ENCODE measurements at places on chromosomes 12 and 14.
A peak's percentile ranks its signal among the peaks of the same experiment; 100 is the strongest.

DNA sequence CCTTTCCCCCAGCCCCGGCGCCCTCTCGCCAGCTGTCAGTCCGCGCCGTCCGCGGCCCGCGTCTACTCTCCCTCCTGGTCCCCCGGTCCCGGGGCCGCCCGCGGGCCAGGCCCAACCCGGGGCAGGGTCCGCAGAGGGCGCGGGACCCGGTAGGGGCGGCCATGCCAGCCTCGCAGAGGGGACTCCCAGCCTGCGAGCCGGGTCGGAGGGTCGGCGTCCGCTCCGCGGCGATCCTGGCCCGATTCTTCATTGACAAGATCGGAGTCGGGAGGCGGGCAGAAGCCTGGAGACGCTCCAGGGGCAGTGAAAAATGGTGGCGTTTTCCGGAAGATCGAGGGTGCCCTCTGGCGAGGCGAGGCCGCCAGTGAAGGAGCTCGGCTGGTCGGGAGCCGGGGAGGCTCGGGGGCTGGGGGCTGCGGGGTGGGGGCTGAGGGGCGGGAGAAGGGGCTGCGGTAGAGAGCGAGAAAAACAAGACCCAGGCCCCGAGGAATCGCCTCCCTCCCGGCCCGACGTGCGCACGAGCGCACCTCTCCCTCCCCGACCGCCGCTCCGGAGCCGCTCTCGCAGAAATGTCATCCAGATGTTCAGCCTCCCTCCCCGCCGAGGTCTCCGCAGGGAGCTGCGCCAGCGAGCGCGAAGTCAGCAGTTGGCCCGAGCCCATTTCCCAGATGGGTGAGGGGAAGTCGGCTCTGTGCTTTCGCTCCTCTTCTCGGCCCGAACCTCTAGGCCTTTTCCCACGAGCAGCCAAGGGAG is 647 bp upstream of the TGFB3 start:
- peak; percentile 51 for DNase-seq

DNA sequence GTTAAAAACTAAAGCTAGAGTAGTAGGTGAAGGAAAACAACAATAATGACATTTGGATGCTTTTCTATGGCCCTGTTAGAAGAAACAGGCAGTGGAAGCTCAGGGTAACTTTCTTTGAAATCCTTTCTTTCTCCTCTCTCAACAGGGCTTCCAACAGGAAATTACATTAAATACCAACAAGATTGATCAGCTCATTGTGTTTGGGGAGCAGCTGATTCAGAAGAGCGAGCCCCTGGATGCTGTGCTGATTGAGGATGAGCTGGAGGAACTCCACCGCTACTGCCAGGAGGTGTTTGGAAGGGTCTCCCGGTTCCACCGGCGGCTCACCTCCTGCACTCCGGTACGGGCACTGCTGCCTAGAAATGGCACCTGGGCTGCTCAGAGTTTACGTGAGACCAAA is 81.5 kb downstream of the ESR2 start:
- DNase-seq: no peak

GRCh38 chr14:70692210-70692609 is 50.5 kb downstream of the TTC9 start:
- no peak for DNase-seq

DNA sequence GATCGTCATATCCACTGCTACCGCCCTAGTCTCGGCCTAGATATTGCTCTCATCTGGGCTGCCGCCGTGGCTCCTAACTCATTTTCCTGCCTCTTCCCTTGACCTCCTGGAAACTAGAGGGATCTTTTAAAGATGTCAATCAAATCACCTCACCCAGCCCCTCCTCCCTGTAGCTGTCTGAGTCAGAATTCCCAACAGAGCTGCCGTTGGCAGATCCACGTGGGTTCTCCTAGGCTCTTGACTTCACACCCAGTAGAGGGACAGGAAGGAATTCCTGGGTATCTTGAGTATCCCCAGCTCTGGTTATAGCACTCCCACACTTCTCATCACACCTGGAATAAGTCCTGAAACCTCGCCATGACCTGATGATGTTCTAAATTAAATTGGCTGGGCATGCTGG is 11.9 kb downstream of the TGFB3 start:
- no peak for DNase-seq

- DNase-seq: no peak
These were observed 21.0 kb upstream of the PLEKHG3 start for GRCh38 chr14:64683264-64683663.

DNA sequence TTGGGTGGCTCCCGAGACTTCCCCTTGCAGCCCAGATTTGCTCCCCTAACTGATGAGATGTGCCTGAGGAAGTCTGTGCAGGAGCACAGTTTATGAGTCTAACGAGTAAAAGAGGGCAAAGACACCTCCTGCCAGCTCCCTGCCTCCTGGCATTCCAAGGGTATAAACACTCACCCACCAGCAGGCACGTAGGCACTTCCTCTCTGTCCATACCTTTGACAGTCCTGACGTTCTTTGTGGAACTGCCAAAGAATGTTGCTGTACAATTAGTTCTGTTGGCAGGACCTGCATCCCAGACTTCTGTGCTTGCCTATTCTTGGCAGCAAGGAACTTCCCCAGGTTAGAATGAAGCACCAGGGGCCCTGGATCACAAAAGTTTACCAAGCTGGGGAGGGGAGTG is 889.3 kb downstream of the BCL11B start:
- no peak for DNase-seq

DNA sequence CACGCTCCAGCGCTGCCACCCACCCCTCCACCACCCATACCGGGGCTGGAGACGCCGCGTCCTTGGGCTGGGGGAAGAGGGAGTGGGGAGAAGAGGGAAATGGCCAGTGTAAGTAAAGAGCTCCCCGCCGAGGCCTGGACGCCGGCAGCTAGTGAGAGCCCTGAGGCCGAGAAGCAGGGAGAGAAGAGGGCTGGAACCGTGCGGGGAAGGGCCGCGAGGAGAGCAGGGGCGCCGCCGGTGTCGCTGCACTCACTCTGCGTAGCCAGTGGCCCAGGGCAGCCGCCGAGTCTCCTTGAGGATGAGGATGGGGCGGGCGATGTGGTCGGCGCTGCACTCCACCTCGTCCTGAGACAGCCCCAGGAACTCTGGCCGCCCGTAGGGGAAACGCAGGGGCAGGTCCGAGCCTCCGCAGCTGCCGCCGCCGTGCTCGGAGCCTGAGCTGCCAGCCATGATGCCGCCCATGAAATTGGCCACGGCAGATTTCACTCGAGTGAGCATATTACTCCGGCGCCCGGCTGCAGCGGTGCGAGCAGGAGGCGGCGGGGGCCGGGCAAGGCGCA is 631 bp downstream of the PPM1H start:
- DNase-seq: no peak

- no peak for DNase-seq
These were observed 107.1 kb downstream of the NPAS3 start for GRCh38 chr14:33045760-33046159.

DNA sequence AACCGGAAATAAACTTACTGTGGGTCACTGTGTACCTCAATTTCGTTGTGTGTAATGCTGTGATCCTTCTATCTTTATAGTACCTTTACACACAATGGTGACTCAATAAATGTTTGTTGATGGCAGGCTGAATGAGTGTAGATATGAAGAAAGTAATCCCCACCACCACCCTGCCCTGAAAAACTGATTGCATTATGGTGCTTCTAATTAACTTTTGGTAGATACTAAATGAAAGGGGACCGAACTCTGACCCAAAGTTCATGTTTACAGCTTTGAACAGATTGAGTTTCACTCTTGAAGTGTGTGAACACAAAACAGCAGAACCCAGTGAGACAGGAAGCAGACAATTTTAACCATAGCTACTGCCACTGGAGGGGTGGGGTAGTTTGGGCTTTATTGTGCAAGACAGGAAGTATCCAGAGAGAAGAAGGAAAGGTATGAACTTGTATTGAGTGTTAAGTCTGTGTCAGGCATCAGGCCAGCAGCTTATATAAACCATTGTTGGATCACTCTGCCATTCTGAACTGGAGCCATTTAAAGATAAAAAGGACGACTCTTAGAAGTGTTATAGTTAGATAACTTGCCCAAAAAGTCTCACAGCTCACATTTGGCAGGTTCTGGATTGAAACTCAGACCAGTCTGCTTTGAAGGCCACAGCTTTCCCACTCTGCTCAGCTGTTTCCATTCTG is 197.0 kb upstream of the AMIGO2 start:
- no peak for DNase-seq

DNA sequence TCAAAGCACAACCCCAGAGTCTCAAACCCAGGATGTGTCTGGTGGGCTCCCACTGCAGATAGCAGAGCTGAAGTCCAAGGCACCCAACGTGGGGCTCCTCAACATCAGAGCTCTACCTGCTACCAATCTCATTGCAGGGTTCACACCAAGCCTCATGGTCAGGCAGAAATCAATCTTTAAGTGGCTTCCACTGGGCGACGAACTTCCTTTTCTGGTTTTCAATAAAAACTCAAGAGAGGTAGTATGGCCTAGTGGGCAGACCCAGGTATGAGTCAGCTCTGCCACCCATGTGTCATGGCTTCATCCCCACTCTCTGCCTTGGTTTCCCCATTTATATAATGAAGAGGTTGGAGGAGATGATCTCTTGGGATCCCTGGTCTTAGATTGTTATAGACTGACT is 47.0 kb downstream of the BCL11B start:
- no peak for DNase-seq

All from stimulated activated CD8-positive, alpha-beta memory T cell treated with anti-CD3 and anti-CD28 coated beads, Interleukin-7, amount 100 ng/mL, for 48 hours (primary cell).